ENCODE measurements at places on chromosomes 16 and 17.

GRCh38 chr17:77948690-77949114 is 9.8 kb upstream of the TNRC6C start:
- no peak for DNase-seq

DNA sequence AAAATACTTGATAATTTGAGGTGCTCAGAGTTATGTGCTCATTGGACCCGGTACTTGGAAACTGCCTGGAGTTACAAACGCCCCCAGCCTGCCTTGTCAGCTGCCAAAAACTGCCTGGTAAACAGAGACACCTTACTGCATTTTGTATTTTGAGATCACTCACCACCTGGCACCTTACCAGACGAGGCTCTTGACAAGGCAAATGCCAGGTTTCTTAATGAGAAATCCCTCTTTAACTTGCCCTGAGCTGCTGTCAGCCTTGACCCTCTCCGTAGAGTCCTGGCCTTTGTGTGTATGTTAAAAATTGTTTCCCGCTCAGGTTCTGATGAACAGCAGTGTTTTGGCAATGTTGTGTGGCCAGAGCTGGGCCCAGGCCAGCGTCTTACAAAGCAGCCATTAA is 28.8 kb downstream of the SYT17 start:
- no peak for DNase-seq

DNA sequence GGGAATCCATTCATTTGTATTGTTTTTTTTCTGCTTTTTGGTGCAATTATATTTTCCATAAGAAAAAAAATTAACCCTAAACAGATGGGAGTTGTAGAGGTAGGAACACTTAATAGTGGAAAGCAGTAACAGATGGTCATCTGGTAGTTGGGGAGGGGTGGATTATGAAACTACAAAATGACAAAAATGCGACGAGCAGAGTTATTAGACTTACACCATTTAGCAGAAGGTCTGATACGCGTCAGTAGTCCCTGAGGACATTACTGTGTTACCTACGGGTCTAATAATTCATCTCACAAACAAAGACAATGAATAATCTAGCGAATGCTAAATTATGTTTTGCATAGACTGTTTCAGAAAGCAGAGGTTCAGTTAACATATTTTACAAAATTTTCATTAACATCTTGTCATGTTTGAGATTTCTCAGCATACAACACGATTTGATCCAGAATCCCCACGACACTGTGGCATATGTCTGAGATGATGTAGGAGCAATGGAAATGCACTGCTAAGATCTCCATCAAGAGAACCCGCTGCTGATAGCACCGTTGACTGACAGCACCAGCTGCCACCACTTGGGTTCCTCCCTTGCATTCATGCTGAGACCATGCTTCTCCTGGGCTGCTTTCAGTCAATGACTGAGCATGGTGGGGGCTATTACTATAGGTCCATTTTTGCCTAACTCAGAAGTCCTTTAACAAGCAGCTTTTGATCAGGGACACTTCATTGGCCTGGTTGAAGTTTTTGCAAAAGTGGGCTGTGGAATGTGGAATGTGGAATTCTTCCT is 182.2 kb upstream of the CPHXL start:
- DNase-seq = no peak

- no peak for DNase-seq
Observed at GRCh38 chr16:65600046-65600445, 478.2 kb upstream of the CDH11 start.

- no peak for DNase-seq
Observed at GRCh38 chr16:85888405-85889331, 10.3 kb upstream of the IRF8 start.
